Activated CD4-positive, alpha-beta T cell treated with anti-CD3 and anti-CD28 coated beads, Interleukin-2, amount 50 U/mL, for 1 hour (primary cell): ENCODE measurements at places on chromosomes 7 and 10.
A peak's percentile ranks its signal among the peaks of the same experiment; 100 is the strongest.

DNA sequence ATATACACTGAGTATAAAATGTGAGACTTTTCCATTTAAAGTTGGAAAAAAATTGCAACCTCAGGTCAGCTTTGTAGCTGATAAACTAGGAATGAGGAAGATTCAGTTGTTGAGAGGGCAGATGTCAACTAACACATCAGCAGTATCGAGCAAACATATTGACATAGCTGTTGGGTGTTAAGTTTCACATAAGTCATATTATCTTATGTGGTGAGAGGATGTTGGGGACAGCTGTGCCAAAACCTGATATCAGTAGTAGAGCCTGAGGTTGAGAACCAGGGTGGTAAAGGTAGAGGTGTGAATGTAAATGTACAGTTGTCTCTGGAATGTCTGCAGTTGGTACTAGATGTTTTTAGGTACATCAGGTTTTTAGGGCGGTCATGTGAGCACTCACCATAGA is 5.0 kb downstream of the ZRANB1 start:
- DNase-seq, result no peak

GRCh38 chr10:97812696-97813095 is 36.9 kb upstream of the GOLGA7B start:
- DNase-seq, result no peak

- peak; percentile 3 for DNase-seq
Measured at GRCh38 chr7:141974831-141975230, 1.3 kb upstream of the TAS2R38 start.

- no peak for DNase-seq
Measured at GRCh38 chr10:110461530-110461929, 36.2 kb upstream of the DUSP5 start.

DNA sequence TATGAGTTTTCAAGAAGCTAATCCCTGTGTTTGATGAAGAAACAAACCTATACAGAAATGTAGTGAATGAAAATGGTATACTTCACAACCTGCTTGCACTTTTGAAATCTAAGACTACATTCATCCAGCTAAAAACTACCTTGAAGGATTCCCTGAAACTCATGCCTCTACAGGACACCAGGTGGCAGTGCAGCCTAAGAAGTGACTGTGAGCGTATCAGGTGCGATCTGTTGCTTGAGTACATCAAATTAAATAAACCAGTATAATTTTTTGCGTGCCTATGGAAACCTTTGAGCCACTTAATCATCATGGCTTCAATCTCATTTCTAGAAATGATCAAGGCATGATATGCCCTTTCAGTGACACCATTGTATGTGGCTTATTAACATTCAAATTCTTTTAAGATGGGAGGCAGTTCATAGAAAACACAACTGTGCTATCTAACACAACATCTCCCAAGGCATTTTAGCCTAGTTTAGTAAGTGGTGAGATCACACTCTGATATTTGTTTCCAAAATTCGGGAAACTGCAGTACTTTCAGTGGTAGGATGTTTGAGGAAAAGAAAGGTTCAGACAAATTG is 57.4 kb downstream of the PPP1R17 start:
- DNase-seq, result peak; percentile 3

GRCh38 chr7:45650404-45651394 is 76.5 kb downstream of the ADCY1 start:
- no peak for DNase-seq

GRCh38 chr10:31700181-31700611 is 228.4 kb downstream of the ARHGAP12 start:
- no peak for DNase-seq

GRCh38 chr7:158096582-158096981 is 491.0 kb downstream of the PTPRN2 start:
- no peak for DNase-seq

DNA sequence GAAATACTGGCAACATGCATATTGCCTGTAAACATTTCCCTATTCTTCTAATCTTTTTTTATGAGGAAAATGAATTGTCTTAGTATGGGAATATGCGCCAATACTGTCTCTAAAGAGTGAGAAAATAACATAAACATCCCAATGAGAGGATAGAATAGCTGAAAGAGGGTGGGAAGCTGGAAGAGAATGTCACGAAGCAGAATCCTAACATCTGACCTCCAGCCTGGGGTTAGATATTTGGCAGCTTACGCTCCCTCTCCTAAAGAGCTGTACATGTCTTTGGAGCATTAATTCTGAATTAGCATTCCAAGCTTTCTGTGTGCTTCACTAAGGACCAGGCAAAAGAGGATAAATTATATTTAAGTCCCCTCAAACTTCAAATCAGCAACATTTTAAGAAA is 31.6 kb upstream of the SLC16A12 start:
- no peak for DNase-seq

DNA sequence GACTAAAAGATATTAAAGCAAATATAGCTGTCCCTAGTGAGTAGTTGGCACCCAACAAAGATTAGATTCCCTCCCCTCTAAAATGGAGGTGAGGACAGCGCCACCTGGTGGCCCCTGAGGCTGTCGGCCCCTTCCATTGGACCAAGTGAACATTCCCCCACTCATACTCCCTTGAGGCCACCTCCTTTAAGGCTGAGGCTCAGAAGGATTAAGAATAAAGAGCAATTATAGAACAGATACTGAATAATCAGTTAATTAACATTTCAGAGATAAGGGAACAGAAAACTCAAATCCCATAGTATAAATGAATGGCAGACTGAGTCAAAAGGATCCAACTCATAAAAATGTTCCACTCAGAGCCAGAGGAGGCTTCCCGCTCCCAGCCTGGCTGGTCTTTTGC is 130.4 kb upstream of the GHITM start:
- DNase-seq, result peak; percentile 15

DNA sequence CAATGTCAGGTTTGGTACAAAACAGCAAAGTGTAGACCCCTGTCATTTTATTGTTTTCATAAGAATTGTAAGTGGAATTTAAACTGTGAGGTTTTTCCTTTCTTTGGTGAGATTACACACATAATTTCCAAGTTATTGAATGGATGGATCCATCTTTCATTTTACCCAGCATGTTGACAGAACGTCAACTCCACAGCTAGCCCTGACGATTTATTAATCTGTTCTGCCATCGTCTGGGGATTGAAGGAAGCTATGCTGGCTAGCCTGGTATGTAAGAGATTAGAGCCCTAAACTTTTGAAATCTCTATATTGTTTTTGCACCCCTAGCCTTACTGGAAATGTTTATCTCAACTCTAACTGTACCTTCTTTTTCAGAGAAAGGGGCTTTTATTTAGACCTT is 8.6 kb downstream of the WNT16 start:
- no peak for DNase-seq

GRCh38 chr7:71697400-71697799 is 565.5 kb downstream of the GALNT17 start:
- DNase-seq, result no peak

- no peak for DNase-seq
Measured at GRCh38 chr10:5376450-5376849, 11.7 kb downstream of the UCN3 start.

- no peak for DNase-seq
Measured at GRCh38 chr10:112821038-112821437, 129.0 kb upstream of the TCF7L2 start.
